Stimulated activated CD8-positive, alpha-beta memory T cell treated with anti-CD3 and anti-CD28 coated beads, Interleukin-15, amount 100 ng/mL, for 24 hours (primary cell): ENCODE measurements at places on chromosomes 13 and 19.

- DNase-seq = no peak
These were observed 7.0 kb upstream of the MAP2K2 start for GRCh38 chr19:4130744-4131438.

DNA sequence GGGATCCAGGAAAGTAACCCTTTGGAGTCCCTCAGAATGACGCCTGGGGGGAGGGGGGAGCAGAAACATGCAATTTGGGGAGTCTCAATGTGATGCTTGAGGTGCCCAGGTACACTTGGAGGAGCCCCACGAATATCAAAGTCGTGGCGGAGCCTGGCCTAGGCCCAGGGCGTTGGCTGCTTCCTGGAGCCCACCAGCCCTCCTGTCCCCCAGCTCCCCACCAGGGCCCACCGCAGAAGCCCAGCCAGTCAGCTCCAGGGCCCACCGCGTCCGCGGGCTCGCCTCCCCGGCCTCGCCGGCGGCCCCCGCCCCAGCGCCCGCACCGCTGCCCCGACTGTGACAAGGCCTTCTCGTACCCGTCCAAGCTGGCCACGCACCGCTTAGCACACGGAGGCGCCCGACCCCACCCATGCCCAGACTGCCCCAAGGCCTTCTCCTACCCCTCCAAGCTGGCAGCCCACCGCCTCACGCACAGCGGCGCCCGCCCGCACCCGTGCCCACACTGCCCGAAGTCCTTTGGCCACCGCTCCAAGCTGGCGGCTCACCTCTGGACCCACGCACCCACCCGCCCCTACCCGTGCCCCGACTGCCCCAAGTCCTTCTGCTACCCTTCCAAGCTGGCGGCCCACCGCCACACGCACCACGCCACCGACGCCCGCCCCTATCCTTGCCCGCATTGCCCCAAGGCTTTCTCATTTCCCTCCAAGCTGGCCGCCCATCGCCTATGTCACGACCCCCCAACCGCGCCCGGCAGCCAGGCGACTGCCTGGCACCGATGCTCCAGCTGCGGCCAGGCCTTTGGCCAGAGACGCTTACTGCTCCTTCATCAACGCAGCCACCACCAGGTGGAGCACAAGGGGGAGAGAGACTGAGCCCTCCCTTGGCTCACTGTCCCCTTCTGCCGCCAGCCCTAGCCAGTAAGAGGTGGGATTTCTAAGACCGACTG is 2.1 kb downstream of the ZNF575 start:
- DNase-seq = no peak

GRCh38 chr13:40494946-40495620 is 171.4 kb downstream of the FOXO1 start:
- no peak for DNase-seq

DNA sequence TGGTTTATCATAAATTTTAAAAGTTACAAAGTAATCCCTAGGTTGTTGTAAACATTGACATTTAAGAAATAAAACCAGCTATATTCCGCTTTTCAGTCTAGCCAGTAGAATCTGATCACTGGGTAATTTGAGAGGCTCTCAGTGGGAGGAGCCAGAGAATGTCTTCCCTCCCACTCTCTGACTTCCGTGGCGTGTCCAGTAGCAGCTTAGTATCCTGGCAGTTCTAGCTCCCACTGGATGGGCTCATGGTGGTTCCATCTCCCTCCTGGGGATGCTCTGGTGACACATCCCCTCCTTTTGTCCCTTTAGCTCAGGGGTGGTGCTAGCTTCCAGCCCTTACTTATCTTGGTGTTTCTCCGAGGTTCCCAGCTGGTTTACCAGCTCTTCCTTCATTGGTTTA is 34.5 kb downstream of the MTUS2 start:
- DNase-seq = no peak

- no peak for DNase-seq
These were observed 441 bp upstream of the ZNF559 start for GRCh38 chr19:9323557-9323918.

- DNase-seq = no peak
These were observed 67.5 kb downstream of the ATP7B start for GRCh38 chr13:51943721-51944120.

- DNase-seq = no peak
These were observed 1.6 kb upstream of the POU4F1 start for GRCh38 chr13:78604782-78605611.

DNA sequence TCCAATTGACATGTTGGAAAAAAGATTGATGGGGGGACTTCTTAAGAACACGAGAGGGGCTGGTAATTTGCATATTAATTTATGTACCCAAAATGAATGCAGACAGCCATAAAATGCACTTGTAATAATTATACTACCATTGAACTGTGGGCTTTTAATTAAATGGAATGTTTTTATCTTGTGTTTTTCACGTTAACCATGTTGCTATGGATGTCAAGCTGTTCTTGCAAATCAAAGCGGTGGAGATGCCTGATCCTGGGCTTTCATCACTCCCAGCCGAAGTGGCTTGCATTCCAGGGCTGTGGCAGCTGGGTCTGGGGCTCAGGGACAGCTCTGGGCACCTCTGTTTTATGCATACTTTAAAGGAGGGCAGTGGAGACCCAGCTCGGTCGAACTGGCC is 179.4 kb upstream of the TMTC4 start:
- DNase-seq = no peak

- DNase-seq = no peak
These were observed 211.9 kb downstream of the FGF9 start for GRCh38 chr13:21882766-21883165.

- no peak for DNase-seq
These were observed 1464.3 kb downstream of the UQCRFS1 start for GRCh38 chr19:27748551-27749152.

DNA sequence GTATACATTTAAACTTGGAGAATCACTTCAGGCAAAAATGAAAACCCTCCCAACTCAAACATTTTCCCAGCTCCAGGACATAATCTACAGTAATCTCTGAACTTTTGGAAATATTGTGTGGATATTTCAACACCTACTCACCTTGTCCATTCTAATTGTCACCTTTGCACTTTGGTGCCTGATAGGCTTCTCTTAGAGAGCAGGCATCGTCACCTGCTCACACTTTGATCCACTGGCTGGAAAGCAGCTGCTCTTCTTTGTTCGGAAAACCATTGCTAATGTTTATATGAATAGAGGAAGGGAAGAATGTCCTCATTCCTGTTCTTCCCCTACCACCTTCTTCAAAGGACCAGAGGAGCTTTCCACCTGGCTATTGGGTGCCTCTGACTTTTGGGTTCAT is 411.2 kb downstream of the FGF9 start:
- no peak for DNase-seq

- no peak for DNase-seq
These were observed 324.4 kb downstream of the SLITRK1 start for GRCh38 chr13:83557845-83558244.

DNA sequence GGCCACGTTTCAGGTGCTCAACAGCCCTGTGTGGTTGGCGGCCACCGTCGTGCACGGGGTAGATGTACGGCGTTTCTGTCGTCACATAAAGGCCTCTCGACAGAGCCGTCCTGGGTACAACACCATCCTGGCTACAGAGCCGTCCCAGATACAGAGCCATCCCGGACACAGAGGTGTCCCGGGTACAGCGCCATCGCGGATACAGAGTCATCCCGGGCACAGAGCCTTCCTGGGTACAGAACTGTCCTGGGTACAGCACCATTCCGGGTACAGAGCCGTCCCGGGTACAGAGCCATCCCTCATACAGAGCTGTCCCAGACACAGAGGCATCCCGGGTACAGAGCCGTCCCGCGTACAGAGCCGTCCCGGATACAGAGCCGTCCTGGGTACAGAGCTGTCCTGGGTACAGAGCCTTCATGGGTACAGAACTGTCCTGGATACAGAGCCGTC is 222.7 kb upstream of the SOX1 start:
- no peak for DNase-seq

- no peak for DNase-seq
These were observed 8.1 kb upstream of the ERICH6B start for GRCh38 chr13:45623516-45624090.

DNA sequence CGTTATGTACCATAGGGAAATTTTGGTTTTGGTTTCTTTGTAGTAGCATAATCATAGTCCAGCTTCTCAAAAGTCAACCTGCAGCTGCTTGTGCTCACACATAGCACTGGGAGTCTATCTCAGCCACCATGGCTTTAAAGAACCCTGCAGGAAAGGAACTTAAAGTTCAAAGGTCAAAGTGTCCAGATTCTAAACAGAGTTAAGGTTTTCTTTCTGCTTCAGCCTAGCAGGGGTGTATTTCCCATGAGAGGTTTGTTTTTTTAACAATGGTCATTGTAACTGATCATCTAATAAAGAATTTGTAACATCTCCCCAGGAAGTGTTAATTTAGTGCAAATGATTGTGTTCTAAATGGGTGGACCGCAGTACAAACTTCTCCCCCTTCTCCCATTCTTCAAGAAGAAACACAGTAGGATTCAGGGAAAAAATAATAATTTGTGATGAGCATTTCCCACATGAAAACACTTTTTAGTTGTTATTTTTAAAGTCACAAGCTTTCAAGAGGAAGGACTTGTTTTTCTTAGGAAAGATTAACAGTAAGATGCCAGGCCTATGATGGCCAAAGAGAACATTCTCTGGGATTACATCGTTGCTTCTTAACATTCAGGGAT is 168.0 kb downstream of the EFNB2 start:
- no peak for DNase-seq

DNA sequence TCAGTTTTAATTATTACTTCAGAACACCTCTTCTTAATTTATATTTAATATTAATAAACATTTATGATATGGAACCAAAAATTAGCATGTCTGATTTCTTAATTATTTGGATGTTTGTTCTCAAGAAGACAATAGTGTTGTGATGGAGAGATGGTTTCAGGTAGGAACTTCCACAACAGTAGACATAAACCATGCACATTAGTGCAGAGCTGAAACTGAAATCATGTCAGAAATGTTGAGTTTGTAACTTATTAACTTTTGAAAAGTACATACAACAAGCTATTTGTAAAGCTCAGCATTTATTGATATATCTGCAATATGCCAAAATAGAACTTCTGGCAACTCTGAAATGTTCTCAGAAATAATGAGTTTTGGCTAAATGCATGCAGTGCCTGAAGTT is 11.8 kb upstream of the EDNRB start:
- no peak for DNase-seq

DNA sequence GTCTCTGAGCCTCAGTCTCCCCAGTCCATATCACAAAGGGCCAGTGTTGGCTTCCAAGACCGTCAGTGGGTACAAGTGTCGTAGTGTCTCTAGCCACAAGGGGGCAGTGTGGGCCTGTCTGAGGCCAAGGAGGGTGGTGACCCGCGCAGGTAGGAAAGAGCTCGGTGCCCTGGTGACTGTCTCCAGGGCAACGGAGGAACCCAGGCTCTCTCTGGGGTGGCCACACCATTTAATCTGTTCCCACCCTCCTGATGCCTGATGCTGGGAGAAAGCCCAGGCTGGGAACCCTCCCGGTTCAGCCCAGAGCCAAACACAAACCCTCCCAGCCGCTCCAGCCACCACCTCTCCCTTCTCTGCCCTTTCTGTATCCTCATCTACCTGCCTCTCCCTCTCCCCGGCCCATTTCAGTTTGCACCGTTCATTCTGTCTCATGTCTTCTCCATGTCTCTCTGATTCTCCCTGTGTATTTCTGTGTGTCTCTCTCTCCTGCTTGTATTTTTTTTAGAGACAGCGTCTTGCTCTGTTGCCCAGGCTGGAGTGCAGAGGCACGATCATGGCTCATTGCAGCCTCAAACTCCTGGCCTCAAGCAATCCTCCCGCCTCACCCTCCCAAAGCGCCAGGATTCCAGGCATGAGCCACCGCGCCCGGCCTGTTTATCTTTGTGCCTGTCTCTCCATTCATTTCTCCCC is 17.5 kb upstream of the MEIS3 start:
- peak; percentile 73 for DNase-seq

GRCh38 chr13:43584751-43585150 is 202.0 kb downstream of the ENOX1 start:
- DNase-seq = no peak

DNA sequence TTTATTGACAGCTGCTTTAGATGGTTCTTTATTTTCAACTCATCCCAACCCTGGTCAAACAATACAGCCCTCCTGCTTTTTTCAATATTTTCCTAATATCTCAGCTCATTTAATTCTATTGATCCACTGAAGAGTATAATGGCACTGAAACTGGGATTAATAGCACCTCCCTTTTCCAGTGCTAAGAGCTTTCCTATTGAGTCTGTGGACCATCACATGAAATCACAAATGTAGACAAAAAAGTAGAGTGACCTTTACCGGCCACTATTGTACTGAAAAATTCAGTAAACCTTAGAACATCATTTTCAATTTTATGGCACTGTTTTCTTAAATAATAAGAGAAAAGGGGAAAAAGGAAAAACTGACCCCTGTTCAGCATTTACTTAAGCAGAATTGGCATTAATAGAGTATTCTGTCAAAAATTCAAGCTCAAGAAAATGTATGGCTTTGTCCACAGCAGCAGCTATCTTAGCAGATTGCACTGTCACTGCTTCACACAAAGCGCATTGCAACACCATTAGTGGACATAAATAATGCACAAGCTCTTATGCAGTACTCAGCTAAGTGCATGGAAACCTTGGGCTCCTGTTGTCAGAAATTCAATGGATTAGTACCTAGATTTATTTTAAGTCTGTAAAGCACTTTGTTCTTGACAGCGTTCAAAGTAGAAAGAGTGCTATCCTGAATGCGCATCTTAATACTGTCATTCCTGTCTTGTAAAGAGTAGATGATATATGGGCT is 851.0 kb upstream of the KLHL1 start:
- no peak for DNase-seq

DNA sequence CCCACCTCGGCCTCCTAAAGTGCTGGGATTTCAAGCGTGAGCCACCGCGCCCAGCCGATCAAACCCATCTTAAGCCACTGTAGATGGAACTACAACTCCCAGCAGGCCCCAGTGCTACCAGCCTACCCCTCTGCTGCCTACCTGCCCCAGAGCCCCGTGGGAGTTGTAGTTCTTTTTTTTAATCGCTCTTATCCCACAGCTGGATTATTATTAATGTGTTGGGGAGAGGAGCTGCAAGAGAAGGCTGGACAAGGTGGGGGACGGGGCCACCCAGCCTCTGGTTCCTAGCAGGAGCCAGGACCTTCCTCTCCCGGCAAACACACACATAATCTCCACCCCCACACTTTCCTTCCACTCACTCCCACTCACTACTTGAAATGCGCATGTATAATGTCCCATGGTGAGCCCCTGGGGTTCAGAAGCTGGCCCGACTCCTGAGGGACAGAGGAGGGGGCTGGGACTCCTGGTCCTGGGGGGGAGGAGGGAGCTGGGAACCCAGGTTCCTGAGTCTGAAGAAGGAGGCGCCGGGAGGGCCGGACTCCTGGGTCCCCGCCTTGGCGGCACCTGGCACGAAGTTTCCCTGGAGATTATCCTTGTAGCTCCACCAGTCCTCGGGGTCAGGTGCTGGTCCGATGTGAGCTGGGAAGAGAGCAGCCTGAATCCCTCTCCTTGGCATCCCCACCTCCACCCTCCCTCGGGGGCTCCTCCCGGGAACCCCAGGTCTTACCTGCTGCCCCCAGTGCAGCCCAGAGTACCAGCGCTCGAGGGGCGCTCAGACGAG is 958 bp downstream of the CA11 start:
- DNase-seq = no peak

- no peak for DNase-seq
These were observed 15.6 kb downstream of the EPS8L1 start for GRCh38 chr19:55091126-55091910.
